ENCODE measurements at places on chromosomes 7 and 10.
A peak's percentile ranks its signal among the peaks of the same experiment; 100 is the strongest.

DNA sequence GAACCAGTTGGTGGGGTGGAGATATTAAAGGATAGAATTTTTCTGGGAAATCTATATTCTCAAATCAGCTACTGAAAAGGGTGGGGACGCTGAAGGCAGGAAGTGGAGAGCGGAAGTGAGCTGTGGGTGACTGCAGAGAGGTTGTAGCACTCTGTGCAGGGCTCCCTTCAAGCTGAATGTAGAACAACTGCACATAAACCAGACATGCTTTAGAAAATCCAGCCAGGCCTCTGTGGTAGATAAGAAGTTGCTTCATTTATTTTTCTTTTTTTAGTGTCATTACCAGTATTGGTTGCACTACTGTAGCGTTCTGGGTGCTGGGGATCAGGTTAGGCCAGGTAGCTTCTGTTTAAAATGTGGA is 127.8 kb downstream of the CELF2 start:
- peak; percentile 81 for DNase-seq

DNA sequence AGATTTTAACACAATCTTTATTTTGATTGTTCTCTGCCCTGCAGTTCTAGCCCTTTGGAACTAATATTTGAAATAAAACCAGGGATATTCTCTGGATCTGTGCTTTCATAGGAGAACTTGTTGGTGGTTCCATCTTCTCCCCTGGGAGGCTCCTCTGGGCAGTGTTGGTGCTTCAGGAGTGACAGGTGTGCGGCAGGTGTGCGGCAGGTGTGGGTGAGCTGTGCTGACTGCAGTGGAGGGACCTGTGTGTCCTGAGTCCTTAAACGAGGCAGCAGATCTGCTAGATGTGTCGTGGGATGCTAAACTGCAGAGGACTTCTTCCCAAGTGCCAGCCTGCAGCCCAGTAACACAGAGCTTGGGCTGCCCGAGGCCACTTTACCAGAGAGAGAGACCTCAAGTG is 98.4 kb downstream of the LYZL1 start:
- DNase-seq = no peak

DNA sequence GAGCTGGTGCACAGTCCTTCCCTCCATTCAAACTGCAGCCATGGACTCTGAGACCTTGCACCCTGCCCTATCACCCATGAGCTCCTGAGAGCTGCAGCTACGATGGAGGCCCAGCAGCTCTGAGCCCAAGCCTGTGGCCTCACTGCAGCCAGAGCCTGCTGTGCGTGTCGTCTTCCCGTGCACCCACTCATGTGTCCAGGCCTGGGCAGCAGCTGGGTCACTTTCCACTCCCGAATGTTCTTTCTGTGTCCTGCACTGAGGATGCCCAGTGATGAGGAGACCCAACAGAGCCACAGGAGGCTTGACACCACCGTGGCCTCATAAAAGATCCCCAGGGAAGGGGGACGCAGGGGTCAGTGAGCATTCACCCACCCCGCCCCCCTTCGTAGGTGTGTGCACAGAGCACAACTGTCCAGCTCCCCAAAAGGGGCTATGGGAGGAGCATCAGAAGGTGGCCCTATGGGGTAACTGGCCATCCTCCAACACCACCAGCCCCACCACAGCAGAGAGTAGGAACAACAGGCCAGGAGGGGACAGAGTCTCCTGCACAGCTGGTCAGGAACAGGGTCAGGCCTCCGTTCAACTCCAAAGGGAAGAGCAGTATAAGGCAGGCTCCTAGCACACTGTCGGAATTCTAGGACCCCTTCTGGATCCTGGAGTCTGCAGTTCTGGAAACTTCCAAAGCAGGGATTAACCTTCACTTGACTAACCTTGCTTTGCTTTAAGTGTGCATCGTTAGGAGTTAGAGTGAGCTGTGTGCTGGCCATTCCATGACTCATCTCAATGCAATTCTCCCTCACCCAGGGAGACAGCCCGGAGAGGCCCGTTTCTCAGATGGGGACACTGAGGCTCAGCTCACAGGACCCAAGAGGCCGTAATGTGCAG is 52.6 kb downstream of the RASGEF1A start:
- DNase-seq = no peak

- no peak for DNase-seq
Measured at GRCh38 chr10:116636976-116637375, 16.2 kb downstream of the PNLIPRP2 start.

GRCh38 chr7:80634505-80634904 is 3.9 kb upstream of the CD36 start:
- DNase-seq = no peak

GRCh38 chr7:480531-481218 is 39.0 kb downstream of the PDGFA start:
- no peak for DNase-seq

GRCh38 chr10:77391605-77392235 is 245.9 kb downstream of the KCNMA1 start:
- DNase-seq = peak; percentile 1

- no peak for DNase-seq
Measured at GRCh38 chr7:101093906-101094305, 8.6 kb downstream of the TRIM56 start.

DNA sequence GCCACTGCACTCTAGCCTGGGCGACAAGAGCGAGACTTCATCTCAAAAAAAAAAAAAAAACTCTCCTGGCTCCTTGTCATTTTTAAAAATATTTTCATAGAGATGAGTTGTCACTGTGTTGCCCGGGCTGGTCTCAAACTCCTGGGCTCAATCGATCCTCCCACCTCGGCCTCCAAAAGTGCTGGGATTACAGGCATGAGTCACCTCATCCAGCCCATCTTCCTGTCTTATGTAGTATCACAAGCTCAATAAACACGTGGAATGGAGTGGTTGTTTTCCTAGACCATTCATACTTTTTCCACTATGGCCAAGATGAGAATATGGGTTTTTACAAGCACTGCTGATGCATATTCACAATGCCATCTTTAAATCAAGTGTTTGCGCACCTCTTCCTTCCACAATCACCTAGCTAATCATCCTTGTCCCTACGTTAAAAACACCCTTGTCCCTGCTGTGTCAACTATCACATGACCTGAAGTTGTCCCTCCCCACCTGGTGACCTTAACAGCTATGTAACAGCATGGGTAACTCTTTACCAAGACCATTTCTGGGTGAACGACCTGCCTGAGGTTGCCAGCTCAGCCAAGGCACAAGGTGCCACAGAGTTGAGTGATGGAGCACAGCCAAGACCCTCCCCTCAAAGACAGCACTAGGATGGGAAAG is 21.3 kb downstream of the DLG5 start:
- no peak for DNase-seq

GRCh38 chr10:90414926-90415325 is 442.9 kb downstream of the HTR7 start:
- DNase-seq = no peak

DNA sequence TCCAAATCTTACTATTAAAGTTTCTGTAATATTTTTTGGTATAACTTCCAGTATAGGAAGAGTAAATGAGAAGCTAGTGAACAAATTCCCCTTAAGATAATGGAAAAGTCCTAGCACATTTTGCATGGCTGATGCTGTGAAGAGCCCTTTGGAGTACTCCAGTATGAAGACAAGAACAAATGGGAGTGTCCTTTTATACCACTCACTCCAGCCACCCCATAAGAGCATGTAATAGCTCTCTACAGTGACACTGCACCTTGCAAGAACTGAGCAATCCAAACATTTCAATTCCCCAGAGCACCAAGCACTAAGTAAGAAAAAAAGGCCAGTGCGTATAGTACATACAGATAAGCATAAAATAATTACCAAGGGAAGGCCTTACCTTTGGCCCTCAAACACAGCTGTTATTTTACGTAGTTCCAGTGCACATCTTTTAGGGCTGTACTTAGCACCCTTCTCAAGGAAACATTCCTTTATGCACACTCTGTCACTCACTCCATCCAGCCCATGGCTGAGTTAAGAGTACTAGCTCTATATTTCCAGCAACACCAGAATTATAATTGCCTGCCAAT is 135.4 kb downstream of the ST7 start:
- DNase-seq = no peak
